ENCODE measurements at places on chromosomes 5 and 9.

- no peak for DNase-seq
These were observed 41.0 kb upstream of the PIP5K1B start for GRCh38 chr9:68664036-68664435.

GRCh38 chr5:317086-317811 is 4.3 kb upstream of the AHRR start:
- no peak for DNase-seq

DNA sequence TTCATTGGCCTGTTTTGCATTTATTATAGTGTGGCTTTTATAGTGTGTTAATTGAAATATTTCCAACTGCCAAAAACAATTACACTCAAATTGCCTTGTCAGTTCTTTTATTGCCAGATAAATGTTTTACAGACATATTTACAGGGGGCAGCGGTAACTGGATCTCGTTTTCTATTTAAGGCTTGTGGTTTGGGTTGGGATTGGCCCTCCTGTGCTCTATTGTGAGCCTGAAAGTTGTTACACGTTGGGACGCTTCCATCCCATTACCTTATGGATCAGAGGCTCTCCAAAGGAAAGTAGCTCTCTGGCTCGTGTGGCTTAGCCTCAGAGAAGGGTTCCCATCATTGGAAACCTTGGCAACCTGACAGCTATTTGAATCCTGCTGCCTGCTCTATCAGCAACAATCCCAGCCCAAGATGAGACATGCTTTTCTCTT is 20.8 kb downstream of the DNAI1 start:
- DNase-seq, result no peak

DNA sequence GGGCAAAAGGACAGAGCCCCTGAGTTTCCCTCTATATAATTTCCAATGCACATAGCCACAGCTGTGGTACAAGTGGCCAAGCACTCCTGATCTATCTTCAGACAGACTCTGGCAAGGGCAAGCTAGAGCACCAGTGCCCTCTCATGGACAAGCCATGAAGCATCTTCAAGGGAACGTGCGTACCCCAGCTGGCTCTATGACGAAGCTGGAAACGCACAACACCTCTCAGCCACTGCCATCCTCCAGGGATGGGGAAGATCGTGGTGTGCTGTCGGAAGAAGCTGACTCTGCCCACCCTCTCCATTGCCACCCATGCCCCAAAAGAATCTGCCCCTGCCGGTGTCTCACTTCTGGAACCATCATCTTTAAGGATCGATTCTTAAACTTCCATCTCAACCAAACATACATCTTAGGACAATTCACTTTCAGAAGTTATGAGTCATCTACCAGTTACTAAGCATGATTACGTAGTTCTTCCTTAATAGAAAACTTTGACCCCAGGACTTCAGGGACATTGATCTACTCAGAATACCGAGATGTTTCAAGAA is 482.9 kb downstream of the AGTPBP1 start:
- DNase-seq, result no peak

GRCh38 chr9:124835026-124835557 is 18.2 kb upstream of the WDR38 start:
- DNase-seq, result no peak

DNA sequence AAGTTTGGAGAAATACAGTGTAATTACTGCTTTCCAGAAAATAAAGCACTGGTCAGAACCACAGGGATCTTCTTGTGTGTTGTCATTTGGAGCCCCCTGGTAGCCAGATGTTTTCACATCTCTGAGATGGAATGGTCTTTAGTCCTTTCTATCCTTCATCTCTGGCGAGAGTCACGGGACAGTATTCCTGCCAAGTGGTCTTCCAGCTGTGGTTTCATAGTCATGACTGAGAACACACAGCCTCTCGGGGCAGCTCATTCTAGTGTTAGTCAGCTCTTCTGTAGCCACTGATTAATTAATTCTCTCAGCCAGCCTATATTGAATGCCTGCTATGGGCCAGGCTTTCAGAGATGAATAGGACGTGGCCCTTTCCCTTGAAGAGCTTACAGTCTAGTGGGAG is 34.1 kb downstream of the HMGXB3 start:
- no peak for DNase-seq

DNA sequence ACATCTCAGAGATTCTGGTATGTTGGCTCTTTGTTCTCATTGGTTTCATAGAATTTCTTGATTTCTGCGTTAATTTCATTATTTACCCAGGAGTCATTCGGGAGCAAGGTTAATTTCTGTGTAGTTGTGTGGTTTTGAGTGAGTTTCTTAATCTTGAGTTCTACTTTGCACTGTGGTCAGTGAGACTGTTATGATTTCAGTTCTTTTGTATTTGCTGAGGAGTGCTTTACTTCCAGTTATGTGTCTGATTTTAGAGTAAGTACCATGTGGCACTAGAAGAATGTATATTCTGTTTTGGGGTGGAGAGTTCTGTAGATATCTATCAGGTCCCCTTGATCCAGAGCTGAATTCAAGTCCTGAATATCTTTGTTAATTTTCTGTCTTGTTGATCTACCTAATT is 12.2 kb downstream of the RANBP17 start:
- no peak for DNase-seq

GRCh38 chr9:73143711-73144328 is 7.8 kb upstream of the ANXA1 start:
- DNase-seq, result no peak

GRCh38 chr5:35483780-35484179 is 133.9 kb upstream of the SPEF2 start:
- DNase-seq, result no peak

DNA sequence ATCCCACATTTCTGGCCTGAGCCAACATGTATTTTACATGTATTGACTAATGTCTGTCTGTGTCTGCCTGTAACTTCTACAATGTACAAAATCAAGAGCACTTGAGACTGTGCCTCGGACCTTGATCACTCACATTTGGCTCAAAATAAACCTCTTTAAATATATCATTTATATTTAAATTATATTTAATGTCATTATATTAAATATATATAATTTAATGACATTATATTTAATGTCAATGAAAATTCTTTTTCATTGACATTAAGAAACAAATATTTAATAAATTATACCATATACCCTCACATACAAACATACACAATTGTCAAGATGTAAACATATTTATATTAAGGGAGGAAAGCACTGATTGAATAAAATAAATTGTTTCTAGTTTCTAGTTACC is 1099.8 kb upstream of the CDH18 start:
- DNase-seq, result no peak

- no peak for DNase-seq
These were observed 24.6 kb upstream of the IFNK start for GRCh38 chr9:27499451-27499850.

- peak; percentile 26 for DNase-seq
These were observed 22.1 kb downstream of the SARDH start for GRCh38 chr9:133715866-133716563.

DNA sequence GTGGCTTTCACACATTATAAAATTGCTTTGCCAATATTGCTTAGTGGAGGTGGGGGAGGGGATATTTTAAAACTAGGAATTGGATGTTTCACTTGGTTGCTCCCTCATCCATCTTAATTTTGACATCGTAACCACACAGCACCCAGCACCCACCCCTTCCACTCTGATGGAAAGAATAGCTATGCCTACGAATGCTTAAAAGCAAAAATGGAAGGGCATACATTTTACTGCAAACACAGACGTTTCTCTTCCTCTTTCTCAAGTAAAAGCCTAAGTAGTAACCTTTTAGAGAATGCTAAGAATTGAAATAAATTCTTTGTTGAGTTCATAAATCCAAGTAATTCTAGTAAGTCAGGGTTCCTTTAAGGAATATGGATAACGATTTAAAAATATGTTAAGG is 69.9 kb downstream of the JAKMIP2 start:
- DNase-seq, result no peak

GRCh38 chr5:99037668-99038067 is 108.9 kb upstream of the CHD1 start:
- peak; percentile 70 for DNase-seq
